ENCODE measurements at places on chromosomes 7 and 10. TPM values are rescaled to one million over a fixed set of nuclear protein-coding genes. Genes with fewer than 3 reads are reported as not detected.

- DNase-seq = no peak
Observed at GRCh38 chr7:132240821-132241422, 335.3 kb downstream of the PLXNA4 start.

DNA sequence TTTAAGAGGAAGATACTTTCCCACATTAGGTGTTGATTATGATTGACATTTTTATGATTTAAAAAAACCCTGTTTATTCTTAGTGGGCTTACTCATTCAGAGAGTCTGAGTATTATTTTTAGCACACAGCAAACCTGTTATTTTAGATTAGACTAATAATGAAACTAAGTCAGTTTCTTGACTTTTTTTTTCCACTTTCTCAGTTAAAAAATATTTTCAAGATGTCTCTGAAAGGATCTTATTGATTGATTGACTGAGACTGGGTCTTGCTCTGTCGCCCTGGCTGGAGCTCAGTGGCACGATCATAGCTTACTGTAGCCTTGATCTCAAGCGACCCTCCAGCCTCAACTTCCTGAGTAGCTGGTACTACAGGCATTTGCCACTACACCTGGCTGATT lies 20.4 kb upstream of the INPP5F start:
- DNase-seq = no peak

GRCh38 chr10:46999217-46999616 lies 88.0 kb downstream of the PTPN20 start:
- no peak for DNase-seq

- DNase-seq = no peak
Observed at GRCh38 chr10:43054593-43054992, 22.3 kb upstream of the RET start.

GRCh38 chr7:32273297-32273696 lies 203.1 kb upstream of the PDE1C start:
- no peak for DNase-seq

DNA sequence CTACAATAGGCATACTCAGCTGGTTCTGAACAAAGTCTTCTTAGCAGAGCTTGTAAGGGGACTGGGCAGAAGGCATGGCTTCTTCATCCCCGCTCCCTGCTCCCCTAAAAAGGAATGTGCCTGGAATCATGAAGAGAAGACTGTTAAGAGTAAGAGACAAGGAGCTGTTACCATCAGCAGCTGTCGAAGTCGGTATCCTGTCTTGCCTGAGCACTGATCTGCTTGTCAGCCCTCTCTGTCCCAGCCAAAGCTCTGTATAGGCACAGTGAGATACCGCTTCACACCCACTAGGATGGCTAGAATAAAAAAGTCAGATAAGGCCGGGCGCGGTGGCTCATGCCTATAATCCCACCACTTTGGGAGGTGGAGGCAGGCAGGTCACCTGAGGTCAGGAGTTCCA lies 2.4 kb downstream of the ABLIM1 start:
- no peak for DNase-seq

The ZNF853 gene
- 10.4 TPM for total RNA-seq
